Stimulated activated CD4-positive, alpha-beta T cell treated with anti-CD3 and anti-CD28 coated beads, Interleukin-2, amount 100 ng/mL, for 48 hours (primary cell): ENCODE measurements at places on chromosomes 1 and 21.
A peak's percentile ranks its signal among the peaks of the same experiment; 100 is the strongest.

DNA sequence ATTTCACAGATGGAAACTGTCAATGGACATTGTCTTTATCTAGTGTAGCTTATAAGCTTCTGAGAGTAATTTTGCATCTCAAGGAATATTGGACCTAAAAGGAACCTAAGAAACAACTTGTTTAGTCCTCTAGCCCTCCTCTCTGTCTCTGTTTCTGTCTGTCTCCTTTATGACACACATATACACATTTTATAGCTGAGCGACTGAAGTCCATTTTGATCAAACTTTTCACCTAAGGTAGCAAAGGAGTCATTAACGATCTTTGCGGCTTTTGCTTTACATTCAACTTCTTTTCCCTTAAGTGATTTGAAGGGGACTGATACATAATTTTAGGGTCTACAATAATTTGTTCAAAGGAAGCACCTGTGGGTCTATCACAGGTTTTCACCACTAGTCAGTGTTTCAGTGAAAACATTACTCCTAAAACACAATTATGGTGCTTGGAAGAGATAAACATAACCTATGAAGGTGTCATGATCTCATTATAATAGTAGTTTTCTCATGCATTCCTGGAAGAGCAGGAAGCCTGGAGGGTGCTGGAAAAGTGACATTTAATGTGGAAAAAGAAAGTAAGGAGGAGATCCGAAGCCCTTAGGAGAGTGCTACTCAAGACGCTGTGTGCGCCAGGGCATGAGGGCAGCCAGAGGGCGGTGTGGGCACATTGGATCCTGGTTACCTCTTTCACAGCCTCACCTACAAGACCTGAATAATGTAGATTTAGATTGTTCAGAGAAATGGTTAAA lies 248.6 kb downstream of the DNM3 start:
- DNase-seq: peak; percentile 38

DNA sequence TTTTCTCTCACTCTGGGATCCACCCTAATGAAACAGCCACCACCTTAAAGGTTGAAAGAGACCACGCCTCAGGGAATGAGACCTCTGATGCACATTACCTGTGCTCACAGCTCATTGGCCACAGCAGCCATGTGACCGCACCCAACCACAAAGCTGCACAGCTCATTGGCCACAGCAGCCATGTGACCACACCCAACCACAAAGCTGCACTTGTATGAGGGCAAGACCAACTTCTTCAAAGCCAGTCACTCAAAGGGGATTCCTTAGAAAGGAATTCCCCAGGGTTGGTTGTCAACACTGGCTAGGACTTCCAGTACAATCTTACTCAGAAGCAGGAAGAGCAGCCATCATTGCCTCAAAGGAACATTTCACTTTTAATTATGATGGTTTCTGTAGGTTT lies 43.6 kb upstream of the PDE9A start:
- DNase-seq: peak; percentile 30

GRCh38 chr1:23930861-23931490 lies 17.8 kb upstream of the CNR2 start:
- no peak for DNase-seq

DNA sequence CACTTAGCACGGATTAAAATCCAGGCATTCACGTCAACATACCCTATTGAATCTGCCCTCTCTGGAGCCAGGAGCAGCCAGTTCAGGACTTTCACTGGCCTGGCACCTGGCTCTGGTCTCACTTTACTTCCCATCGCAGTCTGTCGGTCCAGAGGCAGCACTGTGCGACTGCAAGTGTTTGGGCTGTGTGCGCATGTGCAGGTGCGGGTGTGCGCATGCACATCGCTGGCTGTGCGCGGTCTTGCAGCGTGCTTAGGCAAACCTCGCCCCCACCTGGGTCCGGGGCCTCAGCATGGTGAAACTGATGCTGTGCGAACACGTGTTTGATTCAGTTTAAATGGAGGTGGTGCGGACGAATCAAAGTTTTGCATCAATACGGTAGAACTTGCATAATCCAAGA lies 38.0 kb downstream of the ATF3 start:
- no peak for DNase-seq

DNA sequence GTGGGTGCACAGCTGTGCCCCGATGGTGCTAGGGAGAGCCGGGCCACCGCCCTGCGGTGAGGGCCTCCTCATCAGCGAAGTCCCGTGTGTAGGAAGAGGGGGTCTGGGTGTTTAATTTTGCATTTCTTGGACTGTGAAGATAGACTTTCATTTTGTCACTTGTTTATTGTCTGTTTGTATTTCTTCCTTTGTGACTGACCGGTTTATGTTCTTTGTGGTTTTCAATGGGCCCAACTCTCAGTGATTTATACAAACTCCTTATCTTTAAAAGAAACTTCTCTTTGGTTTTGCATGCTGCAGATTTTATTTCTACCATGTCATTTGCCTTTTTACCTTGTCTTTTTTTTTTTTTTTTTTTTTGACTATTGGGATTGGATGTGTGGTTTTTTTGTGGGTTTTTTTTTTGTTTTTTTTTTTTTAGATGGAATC lies 65.1 kb downstream of the COL18A1 start:
- no peak for DNase-seq

DNA sequence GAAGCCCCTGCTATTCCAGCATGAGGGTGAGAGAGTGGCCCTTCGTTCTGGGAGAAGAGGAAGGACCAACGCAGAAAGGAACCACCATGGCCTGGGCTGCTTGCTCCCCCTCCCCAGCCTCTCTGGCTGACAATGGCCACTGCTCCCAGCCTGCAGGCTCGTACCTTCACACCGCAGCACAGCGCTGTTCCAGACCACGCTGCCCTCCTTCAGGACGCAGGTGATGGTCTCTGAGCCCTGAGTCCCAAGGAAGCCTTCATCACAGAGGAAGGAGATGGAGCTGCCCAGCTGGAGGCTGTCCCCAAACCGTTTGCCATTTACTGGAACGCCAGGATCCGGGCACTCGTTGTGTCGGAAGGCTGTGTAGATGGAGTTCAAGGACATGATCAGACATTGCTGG lies 124.9 kb upstream of the HMGB4 start:
- DNase-seq: no peak

GRCh38 chr21:38774152-38774551 lies 31.6 kb upstream of the ETS2 start:
- DNase-seq: no peak

GRCh38 chr1:118914379-118915161 lies 73.6 kb downstream of the TBX15 start:
- no peak for DNase-seq

GRCh38 chr1:22288593-22289241 lies 145.8 kb upstream of the WNT4 start:
- no peak for DNase-seq

- DNase-seq: no peak
Observed at GRCh38 chr1:227169343-227169742, 148.9 kb downstream of the CDC42BPA start.

DNA sequence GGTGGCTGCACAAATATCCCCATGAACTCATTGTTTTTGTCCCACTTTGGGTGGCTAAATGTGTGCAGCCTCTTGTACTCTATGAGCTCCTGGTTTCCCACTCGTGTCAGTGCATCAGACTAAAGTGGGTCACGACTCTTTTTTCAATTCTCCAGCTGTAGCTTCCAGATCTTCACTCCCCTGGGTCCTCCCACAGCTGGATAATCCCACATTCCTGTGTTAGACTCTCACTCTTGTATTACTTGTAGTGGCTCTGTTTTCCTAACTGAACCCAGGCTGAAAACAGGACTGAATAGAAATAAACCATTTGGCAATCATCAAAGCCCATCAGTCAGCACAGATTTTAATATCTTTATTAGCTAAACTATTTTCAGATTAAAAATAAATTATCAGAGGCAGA lies 60.4 kb downstream of the UBE2U start:
- DNase-seq: no peak

DNA sequence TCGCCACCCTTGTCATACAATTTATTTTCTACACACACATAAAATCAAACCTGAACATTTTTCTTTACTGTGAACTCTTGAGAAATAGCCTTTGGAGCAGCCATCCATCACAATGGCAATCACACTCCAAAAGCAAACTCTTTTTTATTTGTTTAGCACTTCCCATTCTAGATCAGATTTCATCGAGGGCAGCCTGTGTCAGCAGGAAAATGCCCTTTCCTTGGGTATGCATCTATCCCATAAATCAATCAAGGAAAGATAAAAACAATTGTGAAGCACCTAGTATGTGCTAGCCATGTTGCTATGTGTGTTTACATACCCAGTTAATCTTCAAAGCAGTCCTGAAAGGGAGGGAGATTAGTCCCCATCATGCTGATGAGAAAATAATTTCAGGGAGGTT lies 484.1 kb upstream of the USP24 start:
- no peak for DNase-seq

DNA sequence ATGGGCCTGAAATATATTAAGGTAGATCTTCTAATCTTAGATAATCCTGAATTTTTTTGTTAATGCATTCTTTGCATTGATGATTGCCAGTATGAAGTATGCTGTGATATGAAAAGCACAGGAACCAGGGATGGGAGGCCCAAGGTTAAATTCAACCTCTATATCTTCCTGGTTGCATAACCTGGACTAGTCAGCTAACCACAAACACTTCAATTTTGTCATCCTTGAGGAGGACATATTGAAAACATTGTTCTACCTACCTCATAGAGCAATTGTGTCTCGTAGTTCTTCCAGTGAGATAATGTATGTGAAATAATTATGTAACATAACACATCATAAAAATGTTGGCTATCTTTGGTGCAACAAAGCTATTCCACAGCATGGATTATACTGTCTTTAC lies 25.6 kb downstream of the PDC start:
- DNase-seq: no peak

DNA sequence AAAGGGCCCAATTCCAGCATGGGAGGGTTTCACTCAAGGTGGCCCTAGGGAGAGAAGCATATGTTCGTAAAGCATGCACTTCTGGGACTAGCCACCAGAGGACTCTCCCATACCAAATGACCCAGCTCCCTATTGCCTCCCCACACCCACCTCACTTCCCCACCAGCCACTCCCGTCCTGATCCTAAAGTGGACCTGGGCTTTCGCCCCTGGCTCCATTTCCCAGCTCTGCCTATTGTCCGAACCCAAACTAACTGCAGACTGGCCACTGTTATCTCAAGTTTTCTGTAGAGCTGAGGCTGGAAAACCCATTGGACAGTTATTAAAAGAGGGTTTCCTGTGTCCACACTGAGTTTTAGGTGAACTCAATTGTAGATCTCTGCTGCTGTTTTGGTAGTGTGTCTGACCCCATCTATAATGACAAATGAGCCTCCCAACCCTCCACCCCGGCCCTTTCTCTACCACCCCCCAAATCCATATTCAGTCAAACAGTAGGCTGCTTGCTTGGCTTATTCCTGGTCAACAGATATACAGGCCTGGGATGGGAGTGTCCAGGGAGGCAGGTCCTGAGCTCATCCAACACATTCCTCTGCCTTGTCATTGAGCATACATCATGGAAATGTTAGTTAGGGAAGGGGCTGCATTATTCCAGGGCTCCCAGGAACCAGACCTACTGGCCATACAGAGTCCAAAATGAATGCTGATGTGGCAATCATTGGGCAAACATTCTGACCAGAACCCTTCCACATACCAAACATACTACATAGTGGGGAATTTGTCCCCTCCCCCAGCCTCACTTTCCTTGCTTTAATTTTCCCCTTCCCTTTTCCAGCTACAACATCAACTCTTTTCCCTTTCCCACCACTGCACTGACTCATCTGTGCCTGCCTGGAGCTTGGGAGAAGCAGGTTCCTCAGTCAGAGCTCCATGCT lies 59.2 kb downstream of the ABCA4 start:
- DNase-seq: peak; percentile 25

- no peak for DNase-seq
Observed at GRCh38 chr21:35075546-35075945, 26.4 kb upstream of the RUNX1 start.

- no peak for DNase-seq
Observed at GRCh38 chr1:9321986-9322660, 29.4 kb downstream of the SPSB1 start.

GRCh38 chr1:71413441-71414175 lies 332.8 kb upstream of the ZRANB2 start:
- DNase-seq: no peak

DNA sequence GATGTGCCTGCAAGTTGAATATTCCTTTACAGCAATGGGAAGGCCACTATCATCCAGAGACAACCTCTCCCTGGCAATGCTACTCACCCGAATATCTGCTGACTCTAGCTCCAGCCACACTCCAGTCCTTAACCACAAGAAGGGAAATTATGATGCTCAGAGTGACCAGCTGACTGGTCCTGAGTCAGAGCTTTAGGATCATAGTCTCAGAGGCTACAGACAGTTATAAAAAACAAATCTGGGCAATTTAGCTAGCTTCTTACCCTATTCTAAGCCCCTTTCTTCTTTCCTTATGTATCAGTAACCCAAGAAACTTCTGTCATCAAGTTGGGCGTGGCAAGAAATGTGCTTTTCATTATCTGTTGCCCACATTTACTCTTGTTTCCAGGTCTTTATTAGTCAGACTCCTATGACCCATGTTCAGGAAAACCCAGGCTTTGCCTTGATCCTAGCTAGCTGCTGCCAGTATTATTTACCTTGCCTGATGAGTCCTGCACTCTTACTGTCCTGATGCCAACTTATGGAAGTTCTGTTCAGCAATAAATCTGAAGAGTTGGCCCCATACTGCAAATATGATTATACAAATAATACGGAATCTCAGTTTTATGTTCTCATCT lies 207.0 kb downstream of the TTLL7 start:
- DNase-seq: no peak

DNA sequence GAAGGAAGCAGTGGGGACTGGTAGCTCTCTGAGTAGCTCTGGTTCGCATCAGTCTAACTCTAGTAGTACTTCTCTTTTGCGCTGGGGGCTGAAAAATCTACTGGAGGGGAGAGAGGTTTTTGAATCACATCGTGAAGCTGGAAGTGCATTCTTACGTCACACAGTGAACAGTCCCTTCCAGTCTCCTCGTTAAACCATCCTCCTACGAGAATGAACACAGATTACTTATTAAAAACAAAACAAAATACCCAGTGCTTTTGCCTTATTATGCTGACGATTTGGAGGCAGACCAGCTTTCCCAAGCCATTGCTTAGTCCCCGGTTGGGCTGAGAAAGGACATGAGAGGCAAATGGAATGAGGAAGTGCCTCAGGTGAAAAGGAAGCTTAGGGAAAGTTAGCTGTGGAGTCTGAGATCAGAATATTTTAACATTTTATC lies 16.1 kb downstream of the HUNK start:
- DNase-seq: no peak

DNA sequence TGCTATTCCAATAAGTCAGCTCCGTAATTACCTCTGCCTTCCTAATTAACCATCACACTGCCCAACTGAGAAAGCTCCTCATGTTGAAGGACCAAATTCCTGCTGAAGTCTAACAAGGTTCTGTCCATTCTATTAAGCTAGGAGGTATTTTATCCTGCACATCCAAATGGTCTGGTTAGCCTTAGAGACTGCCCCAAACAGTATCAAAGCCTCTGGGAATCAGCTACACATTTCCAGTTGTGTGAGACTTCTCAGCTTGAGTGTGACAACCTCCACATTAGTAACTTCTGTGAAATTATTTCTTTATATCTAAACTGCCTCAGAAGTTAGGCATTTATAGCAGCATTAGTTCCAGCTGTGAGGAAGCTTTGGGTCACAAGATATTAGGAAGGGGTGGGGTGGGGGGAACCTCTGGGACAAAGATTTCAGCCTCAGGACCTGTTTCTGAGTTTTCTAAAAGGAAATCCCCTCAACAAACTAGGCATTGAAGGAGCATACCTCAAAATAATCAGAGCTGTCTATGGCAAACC lies 150.5 kb upstream of the DUSP10 start:
- no peak for DNase-seq

- no peak for DNase-seq
Observed at GRCh38 chr1:53475664-53476063, 16.5 kb downstream of the DMRTB1 start.

- DNase-seq: no peak
Observed at GRCh38 chr1:192713921-192714320, 78.0 kb downstream of the RGS13 start.

GRCh38 chr1:230385158-230385450 lies 41.0 kb downstream of the PGBD5 start:
- no peak for DNase-seq
